NCI-H1092 (cell line): ENCODE measurements at places on chromosomes 3 and 15.

GRCh38 chr3:138010273-138010590 is 267 bp downstream of the CLDN18 start:
- DNase-seq = no peak

- no peak for DNase-seq
Observed at GRCh38 chr15:31024330-31024729, 32.9 kb upstream of the MTMR10 start.

DNA sequence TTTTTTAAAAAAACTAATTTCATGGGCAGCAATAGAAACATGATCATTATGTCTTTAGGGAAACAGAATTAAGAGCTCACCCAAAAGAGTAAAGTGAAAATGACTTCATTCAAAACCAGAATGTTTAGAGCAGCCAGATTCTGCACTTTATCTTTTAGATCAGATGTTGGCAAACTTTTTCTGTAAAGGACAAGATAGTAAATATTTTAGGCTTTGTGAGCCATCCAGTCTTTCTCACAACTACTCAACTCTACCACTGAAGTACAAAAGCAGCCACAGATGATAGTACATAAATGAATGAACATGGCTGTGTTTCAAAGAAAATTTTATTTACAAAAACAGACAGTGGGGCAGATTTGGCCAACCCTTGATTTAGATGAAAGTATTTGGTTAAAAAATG is 84.5 kb downstream of the SETD2 start:
- no peak for DNase-seq

GRCh38 chr15:95287720-95288103 is 1042.8 kb upstream of the NR2F2 start:
- DNase-seq = no peak

- DNase-seq = no peak
Observed at GRCh38 chr15:52103217-52104207, 9.1 kb downstream of the BCL2L10 start.

DNA sequence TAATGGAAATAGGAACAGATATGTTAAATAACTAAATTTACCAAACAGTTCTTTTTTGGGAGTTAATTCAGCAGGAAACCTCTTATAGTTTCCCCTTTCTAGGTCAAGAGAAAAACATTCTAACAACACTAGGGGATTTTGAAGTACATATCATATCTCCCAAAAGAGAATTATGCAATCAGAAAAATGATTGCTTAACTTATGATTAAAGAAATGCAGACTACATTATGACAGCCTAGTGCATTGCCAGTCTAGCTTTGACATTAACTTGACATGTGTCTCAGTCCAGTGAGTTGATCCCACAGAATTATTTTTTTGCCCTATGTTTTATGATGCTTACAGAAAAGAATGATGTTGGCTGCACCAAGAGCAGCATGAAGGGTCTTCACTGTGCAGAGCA is 31.7 kb upstream of the NPHP3 start:
- DNase-seq = no peak

- DNase-seq = no peak
Observed at GRCh38 chr3:112685420-112685819, 44.5 kb upstream of the CCDC80 start.

- DNase-seq = no peak
Observed at GRCh38 chr3:18390024-18390660, 35.0 kb downstream of the SATB1 start.

GRCh38 chr15:80211976-80212375 is 40.0 kb downstream of the CTXND1 start:
- DNase-seq = no peak

- no peak for DNase-seq
Observed at GRCh38 chr15:52278636-52279367, 16.8 kb downstream of the MYO5C start.

DNA sequence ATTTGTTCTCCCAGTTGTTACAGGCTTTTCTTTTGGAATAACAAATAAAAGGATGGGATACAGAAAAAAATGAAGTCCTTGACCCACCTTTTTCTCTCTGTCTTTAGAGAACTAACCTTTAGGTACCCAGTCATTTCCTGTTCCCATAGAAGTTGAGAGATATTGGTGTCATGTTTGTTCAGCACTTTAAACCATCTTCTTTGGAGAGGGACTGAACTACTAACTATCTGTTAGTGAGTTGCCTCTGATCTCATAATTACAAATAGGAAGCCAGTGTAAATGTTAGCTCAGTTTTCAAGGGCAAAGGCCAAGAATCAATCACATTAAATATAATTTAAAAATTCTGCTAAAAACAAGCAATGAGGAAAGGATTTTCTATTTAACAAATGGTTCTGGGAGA is 72.9 kb upstream of the DCBLD2 start:
- DNase-seq = no peak

- no peak for DNase-seq
Observed at GRCh38 chr3:46019707-46020106, 7.6 kb downstream of the XCR1 start.

DNA sequence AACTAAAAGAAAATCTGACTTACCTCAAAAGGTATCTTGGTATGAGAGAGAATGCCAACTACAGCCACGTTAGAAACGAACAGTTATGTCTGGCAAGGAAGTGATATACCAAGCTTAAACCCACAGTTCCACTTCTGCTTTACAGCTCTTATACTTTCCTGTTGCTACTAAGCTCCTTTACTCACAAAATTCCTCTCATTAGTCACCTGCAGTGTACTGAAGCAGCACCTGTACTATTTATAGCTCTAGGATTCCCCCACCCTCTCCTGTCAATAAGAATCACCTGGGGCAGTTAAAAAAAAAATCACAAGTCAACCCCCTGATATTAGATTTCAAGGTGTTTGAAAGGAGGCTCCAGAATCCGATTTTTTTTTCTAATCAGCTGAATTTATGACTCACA is 2.9 kb upstream of the TMEM266 start:
- no peak for DNase-seq

DNA sequence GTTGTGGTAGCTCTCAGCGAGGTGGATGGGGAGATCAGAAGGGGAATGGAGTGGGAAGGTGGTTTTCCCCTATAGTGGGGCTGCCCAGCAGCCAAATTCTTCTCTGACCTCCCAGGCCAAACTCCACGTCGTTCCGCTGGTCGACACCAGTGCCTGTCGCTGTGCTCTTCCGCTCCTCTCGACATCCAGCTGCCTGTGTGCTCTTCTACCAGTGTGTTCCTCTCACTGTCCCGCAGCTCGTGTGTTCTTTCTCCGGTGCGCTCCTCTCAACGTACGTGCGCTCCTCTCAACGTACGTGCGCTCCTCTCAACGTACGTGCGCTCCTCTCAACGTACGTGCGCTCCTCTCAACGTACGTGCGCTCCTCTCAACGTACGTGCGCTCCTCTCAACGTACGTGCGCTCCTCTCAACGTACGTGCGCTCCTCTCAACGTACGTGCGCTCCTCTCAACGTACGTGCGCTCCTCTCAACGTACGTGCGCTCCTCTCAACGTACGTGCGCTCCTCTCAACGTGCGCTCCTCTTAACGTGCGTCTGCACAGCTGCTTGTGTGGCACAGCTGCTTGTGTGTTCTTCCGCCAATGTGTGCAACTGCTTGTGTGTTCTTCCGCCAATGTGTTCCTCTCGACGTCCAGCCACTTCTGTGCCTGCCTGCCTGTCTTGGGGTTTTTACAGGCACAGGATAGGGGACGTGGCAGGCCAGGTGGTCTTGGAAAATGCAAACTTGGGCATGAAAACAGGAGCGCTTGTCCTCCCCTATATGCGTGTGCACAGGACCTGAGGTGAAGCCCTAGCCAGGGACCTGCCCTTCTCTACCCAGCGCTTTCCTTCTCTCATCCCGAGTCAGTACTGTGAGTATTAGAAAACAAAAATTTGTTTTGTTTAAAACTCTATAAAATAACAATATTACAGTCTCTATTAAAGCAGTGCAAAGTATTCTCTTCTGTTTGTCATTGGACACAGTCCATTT is 991.1 kb downstream of the GBE1 start:
- DNase-seq = no peak

DNA sequence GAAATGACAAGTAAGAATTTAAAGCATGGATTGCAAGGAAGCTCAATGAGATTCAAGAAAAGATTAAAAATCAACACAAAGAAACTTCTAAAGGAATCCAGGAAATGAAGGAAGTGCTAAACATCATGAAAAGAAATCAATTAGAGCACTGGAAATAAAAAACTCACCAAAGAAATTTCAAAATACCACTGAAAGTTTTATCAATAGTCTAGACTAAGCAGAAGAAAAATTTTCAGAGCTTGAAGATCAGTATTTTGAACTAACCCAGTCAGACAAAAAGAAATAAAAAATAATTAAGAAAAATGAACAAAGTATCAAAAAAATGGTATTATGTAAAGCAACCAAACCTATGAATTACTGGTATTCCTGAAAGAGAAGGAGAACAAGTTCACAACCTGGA is 60.6 kb downstream of the FAM227B start:
- DNase-seq = no peak

- no peak for DNase-seq
Observed at GRCh38 chr15:60442763-60443162, 36.2 kb downstream of the ICE2 start.

GRCh38 chr3:43187836-43188479 is 82.1 kb upstream of the POMGNT2 start:
- no peak for DNase-seq

DNA sequence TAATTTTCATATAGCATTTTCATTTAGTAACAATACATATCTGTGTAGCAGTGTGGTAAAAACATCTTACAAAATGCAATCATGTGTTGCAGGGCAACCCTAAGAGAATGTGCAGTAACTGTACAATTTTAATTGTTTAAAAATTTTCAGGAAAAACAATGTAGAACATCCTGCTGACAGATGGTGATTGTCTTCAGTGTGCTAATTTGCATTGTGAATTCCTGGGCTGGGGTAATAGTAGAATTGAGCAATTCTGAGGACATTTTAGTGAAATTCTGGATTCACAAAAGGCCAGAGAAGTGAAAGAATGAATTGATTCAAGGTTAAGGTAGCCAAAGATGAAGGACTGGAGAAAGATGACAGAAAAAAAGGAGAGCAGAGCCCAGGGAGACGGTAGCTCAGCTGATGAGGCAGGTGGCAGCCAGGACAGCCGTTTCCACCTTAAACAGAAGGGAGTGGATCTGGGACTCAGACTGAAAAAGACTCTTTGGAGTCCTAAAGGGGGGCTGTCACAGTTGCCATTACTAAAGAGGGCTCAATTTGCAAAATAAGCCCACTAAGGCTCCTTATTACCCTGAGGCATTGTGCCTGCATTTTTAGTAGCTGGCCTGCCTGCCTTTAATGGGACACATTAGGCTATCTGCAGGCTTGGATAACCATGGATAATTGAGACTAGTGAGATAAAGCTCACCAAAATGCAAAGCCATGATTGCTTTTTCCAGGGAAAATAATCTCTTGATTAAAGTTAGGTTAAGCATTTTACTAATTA is 8.6 kb downstream of the MAP3K13 start:
- DNase-seq = no peak

DNA sequence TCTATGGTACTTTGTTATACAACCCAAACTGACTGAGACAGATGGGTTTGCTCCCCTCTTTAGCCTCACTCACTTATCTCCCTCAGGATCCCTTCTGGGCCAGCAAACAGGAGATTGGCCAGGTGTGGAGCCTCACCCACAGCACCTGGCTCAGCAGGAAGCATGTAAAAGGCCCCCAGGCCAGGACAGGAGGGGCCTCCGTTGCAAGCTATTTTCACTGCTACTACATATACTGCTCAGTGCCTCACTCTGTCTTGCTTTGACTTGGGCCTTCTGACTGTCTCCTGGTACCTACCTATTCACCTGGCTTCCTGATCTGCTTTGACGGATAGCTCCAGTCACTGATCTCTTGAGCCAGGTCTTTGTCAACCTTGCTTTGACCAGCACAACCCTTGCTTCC is 20.4 kb upstream of the TPM1 start:
- DNase-seq = no peak

DNA sequence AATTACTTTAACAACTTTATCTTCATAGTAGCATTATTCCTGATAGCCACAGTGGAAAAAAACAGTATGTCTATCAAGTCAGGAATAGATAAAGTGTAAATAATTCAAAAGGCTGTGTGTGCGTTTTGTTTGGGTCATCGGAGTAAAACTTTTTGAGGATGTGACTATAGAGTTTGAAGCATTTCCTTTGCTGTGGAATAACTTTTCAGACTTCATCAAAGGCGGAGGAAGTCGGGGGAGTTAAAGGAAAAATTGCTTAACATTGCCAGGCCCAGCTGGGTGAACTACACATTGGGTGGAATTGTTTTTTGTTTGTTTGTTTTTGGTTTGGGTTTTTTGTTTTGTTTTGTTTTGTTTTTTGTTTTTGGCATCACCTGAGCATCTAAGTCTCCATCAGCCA is 70.4 kb upstream of the CRTC3 start:
- no peak for DNase-seq

- no peak for DNase-seq
Observed at GRCh38 chr3:53142986-53143385, 12.8 kb upstream of the RFT1 start.

DNA sequence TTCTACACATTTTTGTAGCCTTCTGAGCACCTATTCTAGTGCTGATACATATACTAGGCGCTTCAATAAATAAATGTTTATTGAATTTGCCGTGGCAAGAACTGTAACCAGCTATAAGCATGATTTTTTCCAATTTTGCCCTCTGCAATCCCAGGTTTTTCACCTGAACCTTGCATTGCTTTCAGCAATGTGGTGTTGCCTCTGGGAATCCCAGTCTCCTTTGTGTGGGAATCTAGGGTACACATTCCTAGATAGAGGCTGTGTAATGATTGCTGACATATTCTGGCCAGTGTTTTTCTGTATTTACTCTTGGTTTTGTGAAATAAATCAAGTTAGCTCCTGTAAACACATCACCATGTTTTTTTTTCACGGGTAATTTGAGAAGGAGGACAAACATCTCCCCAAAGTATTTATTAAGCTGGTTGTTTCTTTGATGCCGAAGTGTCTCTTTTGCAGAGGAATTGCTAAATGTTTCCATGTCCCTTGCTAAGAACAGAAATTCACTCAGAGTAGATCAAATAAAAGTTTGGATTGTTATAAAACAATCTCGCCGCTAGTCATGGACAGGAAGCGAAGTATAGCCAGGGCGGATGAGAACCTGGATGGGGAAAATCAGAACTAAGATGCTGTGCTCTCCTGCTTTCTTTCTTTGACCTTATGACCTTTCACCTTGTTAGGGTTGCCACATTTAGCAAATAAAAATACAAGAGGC is 1.2 kb downstream of the CFAP91 start:
- no peak for DNase-seq

DNA sequence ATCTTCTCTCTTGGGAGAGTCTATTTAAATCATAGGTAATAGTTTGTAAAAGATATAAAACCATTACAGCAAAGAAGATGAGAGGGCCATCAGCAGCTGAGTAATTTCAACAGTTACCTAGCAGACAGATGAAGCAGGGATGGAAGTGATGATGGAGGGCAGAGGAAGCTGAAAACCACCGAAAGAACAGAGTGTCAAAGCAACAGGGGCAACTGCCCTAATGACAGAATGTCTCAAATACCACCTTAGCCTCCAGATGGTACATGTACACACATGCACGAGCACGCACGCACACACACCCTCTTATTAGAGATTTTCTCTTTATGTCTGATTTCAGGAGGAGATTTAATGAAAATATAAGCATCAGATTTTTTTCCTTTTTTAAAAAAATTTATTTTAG is 64.5 kb downstream of the NEDD4 start:
- no peak for DNase-seq

- no peak for DNase-seq
Observed at GRCh38 chr3:86938416-86939105, 52.4 kb downstream of the VGLL3 start.
